ENCODE measurements at places on chromosomes 13 and 19.
A peak's percentile ranks its signal among the peaks of the same experiment; 100 is the strongest.

- no peak for DNase-seq
Measured at GRCh38 chr13:93882086-93882651, 597.3 kb downstream of the DCT start.

DNA sequence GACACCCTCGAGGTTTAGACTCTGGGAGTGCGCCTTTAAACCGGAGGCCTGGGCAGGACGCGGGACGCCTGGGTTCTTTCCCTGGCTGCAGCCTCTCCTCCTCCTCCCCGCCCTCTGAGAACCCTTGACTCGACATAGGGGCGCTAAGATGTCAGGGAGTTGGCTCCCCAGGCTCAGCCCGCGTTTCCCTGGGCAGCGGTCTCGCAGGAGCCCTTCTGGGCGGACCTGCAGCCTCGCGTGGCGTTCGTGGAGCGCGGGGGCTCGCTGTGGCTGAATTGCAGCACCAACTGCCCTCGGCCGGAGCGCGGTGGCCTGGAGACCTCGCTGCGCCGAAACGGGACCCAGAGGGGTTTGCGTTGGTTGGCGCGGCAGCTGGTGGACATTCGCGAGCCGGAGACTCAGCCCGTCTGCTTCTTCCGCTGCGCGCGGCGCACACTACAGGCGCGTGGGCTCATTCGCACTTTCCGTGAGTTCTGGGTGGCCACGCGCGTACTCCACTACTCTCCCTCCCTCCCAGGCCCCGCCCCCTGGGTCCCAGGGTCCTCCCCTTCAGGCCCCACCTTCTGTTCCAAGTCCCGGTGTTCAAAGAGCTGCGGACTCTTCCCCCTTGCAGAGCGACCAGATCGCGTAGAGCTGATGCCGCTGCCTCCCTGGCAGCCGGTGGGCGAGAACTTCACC is 1.3 kb downstream of the ICAM5 start:
- peak; percentile 54 for DNase-seq

GRCh38 chr19:41303954-41304353 is 6.0 kb upstream of the CCDC97 start:
- no peak for DNase-seq

- DNase-seq, result no peak
Measured at GRCh38 chr19:14843578-14843977, 5.1 kb downstream of the OR7A10 start.

DNA sequence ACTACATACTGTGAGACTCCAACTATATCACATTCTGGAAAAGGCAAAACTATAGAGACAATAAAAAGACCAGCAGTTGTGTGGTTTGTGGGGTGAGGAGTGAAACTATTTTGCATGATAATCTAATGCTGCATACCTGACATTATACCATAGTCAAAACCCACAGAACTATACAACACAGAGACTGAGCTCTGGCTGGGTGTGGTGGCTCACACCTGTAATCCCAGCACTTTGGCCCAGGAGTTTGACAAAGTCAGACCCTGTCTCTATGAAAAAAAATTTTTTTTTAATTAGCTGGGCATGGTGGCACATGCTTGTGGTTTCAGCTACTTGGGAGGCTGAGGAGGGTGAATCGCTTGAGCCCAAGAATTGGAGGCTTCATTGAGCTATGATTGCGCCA is 11.9 kb downstream of the ZNF541 start:
- no peak for DNase-seq

DNA sequence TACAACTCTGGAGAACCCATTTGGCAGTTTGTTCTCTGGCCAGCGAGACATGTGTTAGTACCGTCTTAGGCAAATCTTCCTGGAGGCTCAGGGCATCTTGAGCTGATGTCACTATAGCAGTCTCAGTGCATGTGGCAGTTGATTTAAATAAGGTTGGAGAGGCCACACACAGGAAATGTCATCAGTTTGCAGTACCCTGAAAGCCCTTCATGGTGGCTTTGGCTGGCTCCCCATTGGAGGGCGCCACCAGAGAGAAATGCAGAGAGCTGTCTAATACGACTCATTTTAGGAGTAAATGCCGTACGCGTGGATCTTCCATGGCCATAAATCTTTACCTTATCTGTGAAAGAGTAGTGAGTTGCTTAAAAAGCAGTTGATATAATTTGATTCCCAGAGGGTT is 163.1 kb downstream of the STK24 start:
- DNase-seq, result no peak

DNA sequence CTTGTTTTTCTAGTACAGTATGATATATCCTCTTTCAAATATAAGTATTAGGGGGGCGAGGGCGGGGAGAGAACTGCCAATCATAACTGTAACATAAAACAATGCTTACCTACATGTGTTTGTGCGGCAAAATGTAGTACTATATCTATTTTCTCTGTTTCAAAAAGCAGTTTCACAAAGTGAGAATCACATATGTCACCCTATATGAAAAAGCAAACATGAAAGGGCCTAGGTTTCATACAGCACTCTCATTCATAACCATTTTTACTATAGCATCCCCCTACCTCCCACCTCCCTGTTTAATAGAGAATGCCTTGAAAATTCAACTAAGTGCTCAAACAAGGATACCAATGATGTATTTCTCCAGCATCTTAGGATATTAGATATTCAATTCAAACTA is 5.2 kb downstream of the TGDS start:
- DNase-seq, result no peak

GRCh38 chr19:19345232-19345631 is 24.6 kb downstream of the MAU2 start:
- DNase-seq, result no peak

DNA sequence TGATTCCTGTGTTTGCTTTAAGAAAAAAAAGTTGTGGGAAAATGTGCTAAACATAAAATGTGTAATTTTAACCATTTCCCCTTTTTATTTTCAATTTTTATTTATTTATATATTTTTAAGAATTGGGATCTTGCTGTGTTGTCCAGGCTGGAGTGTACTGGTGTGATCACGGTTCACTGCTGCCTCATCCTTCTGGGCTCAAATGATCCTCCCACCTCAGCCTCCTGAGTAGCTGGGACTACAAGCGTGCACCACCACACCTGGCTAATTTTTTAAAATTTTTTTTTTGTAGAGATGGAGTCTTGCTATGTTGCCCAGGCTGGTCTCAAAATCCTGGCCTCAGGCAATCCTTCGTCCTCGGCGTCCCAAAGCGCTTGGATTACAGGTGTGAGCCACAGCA is 19.0 kb downstream of the CACNG6 start:
- no peak for DNase-seq

DNA sequence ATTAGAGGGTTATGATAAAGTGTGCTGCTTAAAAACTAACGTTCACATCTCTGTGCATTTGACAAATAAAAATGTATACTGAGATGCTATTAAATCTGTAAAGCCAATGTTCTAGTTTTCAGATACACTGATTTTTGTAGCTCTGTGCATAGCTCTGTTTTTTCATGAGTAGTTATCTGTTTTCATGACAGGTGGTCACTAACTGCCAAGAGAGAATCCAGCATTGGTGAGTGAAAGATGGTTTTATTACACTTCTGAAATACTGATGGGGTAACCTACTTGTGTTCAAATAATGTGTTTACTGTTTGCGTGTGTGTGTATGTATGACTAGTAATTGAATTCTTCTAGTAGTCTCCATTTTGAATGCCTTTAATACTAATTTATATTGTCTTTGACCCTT is 29.0 kb downstream of the URI1 start:
- no peak for DNase-seq

- no peak for DNase-seq
Measured at GRCh38 chr13:97284558-97284957, 62.4 kb downstream of the MBNL2 start.

Data from stimulated activated CD4-positive, alpha-beta T cell treated with anti-CD3 and anti-CD28 coated beads, Interleukin-2, amount 100 ng/mL, for 4 hours (primary cell).